Naive thymus-derived CD8-positive, alpha-beta T cell (primary cell): ENCODE measurements at places on chromosomes 13 and 19. TPM values are rescaled to one million over a fixed set of nuclear protein-coding genes. Genes with fewer than 3 reads are reported as not detected.

PROZ gene
- total RNA-seq = not detected

ZNF222 gene
- 7.8 TPM for total RNA-seq

OSCAR gene
- total RNA-seq = not detected

DLEU7 gene
- total RNA-seq = not detected

ZNF681 gene
- 10.8 TPM for total RNA-seq

TUBB4A gene
- total RNA-seq = 7.6 TPM

SPATA13 gene
- total RNA-seq = 121 TPM

TNNI3 gene
- total RNA-seq = not detected

MADCAM1 gene
- total RNA-seq = 1.1 TPM

- no peak for DNase-seq
- no peak overlapping the region for H3K4me3 ChIP-seq
- H3K36me3 ChIP-seq = no peaks in the 10 kb centered on the region
- peaks cover 4% of the 10 kb centered on the region for H3K4me1 ChIP-seq
- H3K27ac ChIP-seq = peak overlapping the region; percentile 74
Observed at GRCh38 chr13:99558570-99559180, 57.4 kb downstream of the TM9SF2 start.

DNA sequence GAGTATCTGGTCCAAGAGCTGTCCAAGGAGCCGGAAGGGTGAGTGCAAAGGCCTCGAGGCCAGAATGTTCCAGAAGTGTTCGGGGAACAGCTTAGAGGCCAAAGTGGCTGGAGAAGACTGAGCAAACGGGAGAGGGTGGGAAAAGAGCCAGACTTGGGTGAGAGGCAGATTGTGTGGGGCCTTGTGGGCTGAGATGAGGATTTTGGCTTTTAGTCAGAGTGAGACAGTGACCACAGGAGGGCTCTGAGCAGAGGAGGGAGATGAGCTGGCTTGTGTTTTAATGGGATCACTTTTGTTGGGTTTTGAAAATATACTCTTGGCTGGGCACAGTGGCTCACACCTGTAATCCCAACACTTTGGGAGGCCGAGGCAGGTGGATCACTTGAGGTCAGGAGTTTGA lies 5.6 kb downstream of the NANOS2 start:
- no peak overlapping the region for H3K27ac ChIP-seq
- peaks cover 25% of the 10 kb centered on the region for H3K27me3 ChIP-seq
- no peak for DNase-seq
- H3K4me1 ChIP-seq = no peaks in the 10 kb centered on the region
- H3K4me3 ChIP-seq = no peak overlapping the region

- H3K36me3 ChIP-seq = peaks cover 3% of the 10 kb centered on the region
- no peak for DNase-seq
- H3K27ac ChIP-seq = peak overlapping the region; percentile 74
- peak overlapping the region; percentile 90 for H3K4me3 ChIP-seq
- peaks cover 18% of the 10 kb centered on the region for H3K4me1 ChIP-seq
Observed at GRCh38 chr19:33520844-33521479, 629 bp downstream of the PEPD start.

DNA sequence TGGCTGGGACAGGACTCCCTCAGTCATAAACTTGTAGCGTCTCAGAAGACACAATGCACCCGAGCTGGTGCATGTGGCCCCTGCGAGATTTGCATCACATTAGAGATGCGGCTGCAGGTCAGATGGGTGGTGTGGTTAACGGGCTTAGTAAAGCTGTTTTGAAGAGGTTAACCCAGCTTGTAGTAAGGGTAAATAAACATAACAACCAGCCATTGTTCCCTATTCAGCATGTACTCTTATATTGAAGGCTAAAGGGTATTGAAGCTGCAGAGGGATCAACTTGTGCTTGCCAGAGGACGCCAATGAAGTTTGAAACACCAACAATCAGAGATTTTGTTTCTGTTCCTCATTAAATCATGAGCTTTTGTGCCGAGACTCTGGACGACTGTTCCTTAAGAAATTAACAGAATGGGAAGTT lies 79.4 kb downstream of the ZIC5 start:
- H3K36me3 ChIP-seq = peaks cover 5% of the 10 kb centered on the region
- DNase-seq = no peak
- no peak overlapping the region for H3K4me3 ChIP-seq
- peaks cover 12% of the 10 kb centered on the region for H3K4me1 ChIP-seq

DNA sequence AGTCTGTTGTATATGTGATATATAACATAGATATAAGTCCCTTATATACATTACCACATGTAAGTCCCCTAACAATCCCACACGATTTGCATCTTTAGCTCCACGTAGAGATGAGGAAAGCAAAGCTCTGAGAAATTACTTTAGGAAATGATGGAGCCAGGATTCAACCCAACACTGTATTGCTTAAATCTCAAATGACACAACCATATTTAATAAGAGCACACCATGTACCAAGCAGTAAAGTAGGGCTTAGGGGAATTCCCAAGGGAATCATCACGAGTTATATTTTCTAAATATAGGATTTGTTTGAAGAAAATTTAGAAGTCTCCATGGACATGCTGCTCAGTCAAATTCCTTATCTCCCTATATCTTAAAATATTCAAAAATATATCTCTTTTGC lies 61.3 kb upstream of the POMP start:
- no peak overlapping the region for H3K4me3 ChIP-seq
- H3K27ac ChIP-seq = no peak overlapping the region
- no peak for DNase-seq
- H3K4me1 ChIP-seq = no peaks in the 10 kb centered on the region
- peaks cover 11% of the 10 kb centered on the region for H3K27me3 ChIP-seq

DNA sequence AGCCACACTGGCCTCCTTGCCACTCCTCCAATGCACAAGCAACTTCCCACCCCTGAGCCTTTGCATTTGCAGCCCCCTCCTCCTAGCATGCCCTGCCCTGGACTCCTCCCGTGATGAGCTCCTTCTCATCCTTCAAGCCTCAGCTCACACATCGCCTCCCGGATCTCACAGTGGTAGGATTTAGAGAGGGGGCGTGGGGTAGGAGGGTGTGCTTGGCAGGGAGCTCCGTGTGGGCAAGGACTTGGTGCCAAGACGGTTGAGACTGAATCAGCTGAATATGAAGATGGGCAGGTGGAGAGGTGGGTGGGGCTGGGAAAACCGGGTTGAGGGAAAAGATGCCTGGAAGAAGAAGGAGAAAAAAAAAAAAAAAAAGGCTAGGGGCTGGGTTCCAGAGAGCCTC lies 48.4 kb upstream of the ZNRF4 start:
- DNase-seq = no peak
- H3K27me3 ChIP-seq = peaks cover 46% of the 10 kb centered on the region
- H3K4me3 ChIP-seq = no peak overlapping the region
- H3K4me1 ChIP-seq = peaks cover 4% of the 10 kb centered on the region
- peaks cover 11% of the 10 kb centered on the region for H3K36me3 ChIP-seq
- H3K27ac ChIP-seq = no peak overlapping the region

DNA sequence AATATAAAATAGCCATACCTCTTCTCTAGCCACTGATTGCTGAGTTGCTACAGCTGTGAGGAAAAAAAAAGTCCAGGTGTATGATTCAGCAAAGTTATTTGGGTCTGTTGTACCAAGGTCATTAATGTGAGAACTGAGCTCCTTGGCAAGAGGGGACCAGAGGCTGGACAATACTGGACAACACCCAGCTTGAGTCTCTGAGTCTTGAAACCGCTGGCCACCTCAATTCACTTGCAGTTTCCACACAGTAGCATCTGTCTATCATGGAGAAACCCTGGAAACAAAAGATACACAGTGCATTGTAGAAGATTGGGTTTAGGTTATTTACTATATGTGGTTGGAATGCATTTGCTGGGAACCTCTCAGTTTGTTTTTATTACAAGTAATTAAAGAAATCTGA lies 60.4 kb downstream of the WDFY2 start:
- H3K4me3 ChIP-seq = peak overlapping the region; percentile 83
- H3K4me1 ChIP-seq = peaks cover 27% of the 10 kb centered on the region
- H3K27ac ChIP-seq = peak overlapping the region; percentile 99
- DNase-seq = no peak
- H3K27me3 ChIP-seq = no peaks in the 10 kb centered on the region
- no peaks in the 10 kb centered on the region for H3K36me3 ChIP-seq

GRCh38 chr19:11964858-11965645 lies at the start of gene ZNF763:
ZNF763 (plus strand) TSS chr19:11965040; CDS start chr19:11965209, 169 bp downstream.
- H3K27ac ChIP-seq = peak within 1 kb of the TSS; percentile 96
- DNase-seq = peak; percentile 82
- peaks cover 16% of the 10 kb centered on the region for H3K4me1 ChIP-seq
- peak within 1 kb of the TSS; percentile 94 for H3K4me3 ChIP-seq
- H3K36me3 ChIP-seq = no peaks in the 10 kb centered on the region

DNA sequence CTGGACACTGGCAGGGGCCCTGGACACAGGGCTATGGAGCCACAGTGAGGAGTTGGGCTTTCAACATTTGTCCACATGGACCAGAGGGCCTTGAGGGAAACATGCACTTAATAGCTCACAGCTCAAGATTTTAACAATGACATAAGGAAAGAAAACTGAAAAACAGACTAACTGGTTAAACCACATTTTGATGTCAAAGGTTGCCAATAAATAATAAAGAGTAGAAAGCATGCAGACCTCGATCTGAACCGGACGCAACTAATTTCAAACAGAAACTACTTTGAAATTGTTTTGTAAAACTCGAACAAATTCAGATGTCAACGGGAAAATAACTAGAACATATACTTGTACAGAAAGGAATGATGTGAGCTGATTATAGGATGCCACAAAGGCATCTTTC lies 15.5 kb upstream of the ZNF888 start:
- no peak for DNase-seq
- peaks cover 29% of the 10 kb centered on the region for H3K36me3 ChIP-seq
- H3K4me3 ChIP-seq = no peak overlapping the region
- H3K4me1 ChIP-seq = peaks cover 23% of the 10 kb centered on the region

DNA sequence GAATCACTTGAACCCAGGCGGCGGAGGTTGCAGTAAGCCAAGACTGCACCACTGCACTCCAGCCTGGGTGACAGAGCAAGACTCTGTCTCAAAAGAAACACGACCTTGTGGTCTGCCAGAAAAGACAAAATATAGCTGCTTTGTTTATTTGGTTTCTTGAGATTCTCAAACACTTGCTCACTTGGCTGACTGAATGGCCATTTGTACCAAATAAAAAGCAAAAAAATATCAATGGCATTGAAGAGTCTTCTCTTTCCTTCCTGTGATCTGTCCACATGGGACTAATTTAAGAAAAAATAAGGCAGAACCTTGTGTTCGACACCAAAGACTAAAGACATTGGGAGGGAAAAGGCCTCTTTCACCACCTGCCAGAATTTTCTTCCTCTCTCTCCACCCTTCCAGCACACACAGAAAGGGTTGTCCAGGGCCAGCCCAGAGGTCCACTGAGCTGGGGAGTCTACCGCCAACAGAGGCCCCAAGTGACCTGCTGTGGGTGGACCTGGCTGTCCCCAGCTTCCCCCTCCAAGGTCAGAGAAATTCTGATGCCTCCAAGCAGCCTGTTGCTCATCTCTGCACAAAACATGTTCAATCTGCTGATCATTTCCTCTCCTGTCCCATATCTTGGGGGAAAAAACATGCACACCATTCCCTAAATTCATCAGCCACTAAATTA lies 5.9 kb downstream of the BRME1 start:
- H3K27ac ChIP-seq = no peak overlapping the region
- peaks cover 8% of the 10 kb centered on the region for H3K4me1 ChIP-seq
- no peaks in the 10 kb centered on the region for H3K27me3 ChIP-seq
- no peak overlapping the region for H3K4me3 ChIP-seq
- no peak for DNase-seq
- H3K36me3 ChIP-seq = no peaks in the 10 kb centered on the region

DNA sequence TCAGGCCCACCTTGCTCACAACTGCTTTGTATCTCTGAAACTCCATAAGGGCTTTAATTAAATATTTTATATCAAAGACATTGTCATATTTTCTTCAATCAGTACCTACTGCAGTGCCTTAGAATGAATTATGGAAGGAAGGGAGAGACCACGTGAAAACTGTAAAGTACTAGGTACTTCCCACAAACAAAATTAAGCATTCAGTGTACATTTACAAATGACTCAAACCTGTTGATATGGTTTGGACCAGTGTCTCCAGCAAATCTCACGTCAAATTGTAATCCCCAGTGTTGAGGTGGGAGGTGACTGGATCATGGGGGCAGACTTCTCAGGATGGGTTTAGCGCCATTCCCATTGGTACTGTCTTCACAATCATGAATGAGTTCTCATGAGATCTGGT lies 23.2 kb downstream of the KCTD12 start:
- H3K27ac ChIP-seq = no peak overlapping the region
- H3K36me3 ChIP-seq = peaks cover 11% of the 10 kb centered on the region
- H3K4me3 ChIP-seq = no peak overlapping the region

DNA sequence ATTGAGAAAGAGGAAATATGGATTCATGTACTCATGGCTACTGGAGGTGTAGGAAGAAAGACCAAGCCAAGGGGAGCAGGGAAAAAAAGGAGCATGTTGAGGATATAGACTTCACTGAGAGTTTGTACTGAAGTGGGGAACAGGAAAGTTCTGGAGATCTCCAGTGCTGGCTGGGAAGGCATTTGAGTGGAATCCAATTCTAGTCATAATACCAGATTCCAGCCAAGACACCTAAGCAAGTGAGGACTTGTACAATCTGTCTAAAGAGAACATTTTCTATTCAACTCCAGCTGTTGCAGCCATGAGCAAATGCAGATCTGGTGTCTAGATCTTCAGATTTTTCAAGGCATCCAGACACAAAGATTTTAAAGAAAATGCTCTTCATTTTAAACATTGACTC lies 412.5 kb downstream of the OXGR1 start:
- no peaks in the 10 kb centered on the region for H3K4me1 ChIP-seq
- peaks cover 4% of the 10 kb centered on the region for H3K36me3 ChIP-seq
- DNase-seq = no peak
- no peak overlapping the region for H3K4me3 ChIP-seq
- H3K27me3 ChIP-seq = no peaks in the 10 kb centered on the region
- no peak overlapping the region for H3K27ac ChIP-seq

GRCh38 chr19:10583036-10583776 lies 3.9 kb downstream of the AP1M2 start:
- no peaks in the 10 kb centered on the region for H3K36me3 ChIP-seq
- peaks cover 6% of the 10 kb centered on the region for H3K27me3 ChIP-seq
- DNase-seq = no peak
- H3K27ac ChIP-seq = no peak overlapping the region

- H3K36me3 ChIP-seq = no peaks in the 10 kb centered on the region
- no peak overlapping the region for H3K4me3 ChIP-seq
- DNase-seq = no peak
- H3K27ac ChIP-seq = no peak overlapping the region
- H3K4me1 ChIP-seq = peaks cover 6% of the 10 kb centered on the region
Observed at GRCh38 chr13:39915418-39915817, 260.0 kb downstream of the COG6 start.

- no peak overlapping the region for H3K4me3 ChIP-seq
- DNase-seq = no peak
- no peaks in the 10 kb centered on the region for H3K36me3 ChIP-seq
- H3K27ac ChIP-seq = no peak overlapping the region
- peaks cover 5% of the 10 kb centered on the region for H3K27me3 ChIP-seq
Observed at GRCh38 chr19:32744555-32745325, 25.2 kb downstream of the TDRD12 start.

GRCh38 chr19:2115911-2116426 lies 19.3 kb downstream of the IZUMO4 start:
- no peak overlapping the region for H3K27ac ChIP-seq
- peaks cover 8% of the 10 kb centered on the region for H3K36me3 ChIP-seq
- peaks cover 10% of the 10 kb centered on the region for H3K4me1 ChIP-seq
- H3K4me3 ChIP-seq = no peak overlapping the region
- H3K27me3 ChIP-seq = no peaks in the 10 kb centered on the region

- no peak for DNase-seq
- H3K27ac ChIP-seq = peak overlapping the region; percentile 99
- H3K27me3 ChIP-seq = no peaks in the 10 kb centered on the region
- H3K4me1 ChIP-seq = peaks cover 89% of the 10 kb centered on the region
Observed at GRCh38 chr13:41492432-41493260, 35.3 kb downstream of the RGCC start.
